NCI-H2171 treated with DMSO at 0.1 percent for 48 hours (cell line): ENCODE measurements at places on chromosomes 16 and 17.

DNA sequence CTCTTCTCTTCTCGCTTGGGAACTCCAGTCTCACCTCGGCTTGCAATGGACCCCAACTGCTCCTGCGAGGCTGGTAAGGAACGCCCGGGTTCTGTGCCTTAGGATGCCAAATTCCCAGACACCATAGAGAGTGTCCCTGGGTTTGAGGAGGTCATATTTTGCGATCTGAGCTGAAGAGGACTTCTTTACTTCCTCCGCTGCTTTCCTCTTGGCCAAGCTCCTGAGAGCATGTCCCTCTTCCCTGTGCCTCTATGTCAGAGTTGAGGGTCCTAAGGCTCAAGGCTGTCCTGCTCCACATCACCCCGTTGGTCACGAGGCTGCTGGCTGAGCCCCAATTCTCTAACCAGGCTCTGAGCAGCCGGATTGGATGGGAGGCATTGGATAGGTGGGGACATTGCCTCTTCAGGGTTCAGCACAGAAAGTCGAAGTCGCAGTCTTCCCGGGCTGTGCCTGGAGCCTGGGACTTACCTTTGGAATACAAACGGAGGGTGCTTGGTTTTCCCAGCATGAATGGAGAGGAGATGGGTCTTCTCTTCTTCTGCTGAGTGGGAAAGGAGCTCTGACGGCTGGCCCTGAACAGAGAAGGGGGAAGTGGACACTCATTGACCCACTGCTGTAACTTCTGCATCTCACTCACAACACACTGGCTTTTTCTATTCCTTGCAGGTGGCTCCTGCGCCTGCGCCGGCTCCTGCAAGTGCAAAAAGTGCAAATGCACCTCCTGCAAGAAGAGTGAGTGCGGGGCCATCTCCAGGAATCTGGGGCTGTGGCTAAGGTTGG, 416 bp downstream of the MT1H start:
- no peak for DNase-seq

DNA sequence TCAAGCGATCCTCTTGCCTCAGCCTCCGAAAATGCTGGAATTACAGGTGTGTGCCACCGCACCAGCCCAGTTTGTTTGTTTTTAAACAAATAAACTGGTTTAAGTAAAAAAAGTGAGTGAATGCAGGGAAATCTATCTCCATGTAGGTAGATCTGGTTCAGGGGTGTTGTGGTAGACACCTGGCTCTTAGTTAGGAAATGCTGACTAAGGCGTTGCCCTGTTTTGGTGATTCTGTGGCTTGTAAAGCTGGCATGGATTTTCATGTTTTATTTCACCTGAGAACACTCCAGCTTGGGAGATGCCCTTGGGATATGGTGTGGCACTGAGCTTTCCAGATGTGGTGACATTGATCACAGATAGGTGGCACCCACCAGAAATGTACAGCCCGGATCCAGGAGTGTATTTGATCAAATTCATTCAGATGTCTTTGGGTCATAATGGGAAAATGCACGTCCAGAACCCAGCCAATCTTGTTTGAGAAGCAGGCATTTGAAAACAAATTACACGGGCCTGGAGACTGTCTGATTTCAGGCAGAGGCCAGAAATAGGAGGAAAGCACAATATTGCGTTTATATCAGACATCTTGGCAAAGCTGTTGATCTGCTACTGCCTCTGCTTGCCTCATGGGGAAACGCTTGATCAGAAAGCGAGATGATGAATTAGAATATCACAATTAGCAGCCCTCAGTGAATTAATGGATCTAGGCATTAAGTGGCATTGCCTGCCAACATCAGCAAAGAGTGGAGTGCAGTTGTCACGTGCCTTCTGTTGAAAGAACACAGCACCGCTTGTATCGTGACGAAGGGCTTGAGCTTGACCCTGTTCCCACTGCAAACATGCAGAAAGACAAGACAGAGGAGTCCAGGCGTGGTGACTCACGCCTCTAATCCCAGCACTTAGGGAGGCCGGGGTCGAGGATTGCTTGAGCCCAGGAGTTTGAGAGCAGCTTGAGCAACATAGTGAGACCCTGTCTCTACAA, 7.3 kb upstream of the IL34 start:
- DNase-seq, result no peak

DNA sequence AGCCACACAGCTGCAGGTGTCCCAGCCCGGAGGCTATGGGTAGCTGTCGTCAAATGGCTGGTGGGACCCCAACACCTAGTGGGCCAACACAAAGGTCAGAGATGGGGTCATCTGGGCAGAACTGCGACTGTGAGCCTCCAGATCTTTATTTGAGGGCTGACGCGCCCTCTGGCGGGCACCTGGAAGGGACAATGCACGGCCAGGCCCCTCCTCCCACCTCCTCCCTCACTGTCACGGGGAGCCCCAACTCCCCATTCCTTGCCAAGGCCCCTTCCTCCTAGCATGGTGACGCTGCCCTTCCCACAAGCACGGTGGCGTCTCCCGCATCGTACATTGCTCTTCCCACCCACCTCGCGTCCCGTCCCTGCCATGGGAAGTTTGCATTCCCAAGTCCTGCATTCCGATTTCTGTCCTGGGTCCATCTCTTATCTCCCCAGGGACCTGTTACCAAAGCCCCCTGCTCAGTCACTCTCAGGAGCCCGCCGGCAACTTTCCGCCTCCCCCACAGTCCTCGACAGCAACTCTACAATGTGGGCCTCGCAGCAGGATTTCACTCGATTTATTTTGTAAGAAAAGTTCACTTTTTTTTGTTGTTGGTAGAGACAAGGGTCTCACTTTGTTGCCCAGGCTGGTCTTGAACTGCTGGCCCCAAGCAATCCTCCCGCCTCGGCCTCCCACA, 1.0 kb downstream of the TLE7 start:
- DNase-seq, result no peak

GRCh38 chr16:48575471-48576050, 34.4 kb downstream of the N4BP1 start:
- no peak for DNase-seq

DNA sequence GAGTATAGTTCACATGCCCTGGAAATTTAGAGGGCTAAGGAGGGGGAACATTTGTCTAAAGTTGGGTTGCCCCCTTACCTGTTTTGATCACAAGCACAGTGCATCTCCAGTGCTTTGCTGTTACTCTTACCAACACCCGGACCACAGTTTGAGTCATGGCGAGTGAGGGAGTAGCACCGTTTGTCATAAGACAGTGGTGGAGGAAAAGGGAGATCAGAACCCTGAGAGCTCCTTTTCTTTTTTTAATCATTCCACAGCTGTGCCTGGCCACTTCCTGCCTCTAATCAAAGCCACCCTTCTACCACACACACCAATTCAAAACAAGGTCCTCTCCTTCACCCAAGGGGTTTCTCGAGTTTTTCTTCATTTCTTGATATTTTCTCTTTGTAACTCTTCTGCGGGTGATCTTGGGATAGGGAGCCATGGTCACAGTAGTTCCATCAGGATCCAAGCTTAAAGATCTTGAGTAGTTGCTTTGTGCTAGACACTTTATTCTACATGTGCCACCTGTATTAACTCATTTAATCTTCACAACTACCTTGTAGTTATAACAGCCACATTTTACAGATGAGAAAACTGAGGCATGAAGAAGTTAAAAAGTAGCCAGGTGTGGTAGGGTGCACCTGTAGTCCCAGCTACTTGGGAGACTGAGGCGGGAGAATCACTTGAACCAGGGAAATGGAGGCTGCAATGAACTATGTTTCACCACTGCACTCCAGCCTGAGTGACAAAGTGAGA, 5.0 kb upstream of the MYL4 start:
- no peak for DNase-seq

- DNase-seq, result no peak
Measured at GRCh38 chr17:214881-215331, 33.5 kb upstream of the DOC2B start.

DNA sequence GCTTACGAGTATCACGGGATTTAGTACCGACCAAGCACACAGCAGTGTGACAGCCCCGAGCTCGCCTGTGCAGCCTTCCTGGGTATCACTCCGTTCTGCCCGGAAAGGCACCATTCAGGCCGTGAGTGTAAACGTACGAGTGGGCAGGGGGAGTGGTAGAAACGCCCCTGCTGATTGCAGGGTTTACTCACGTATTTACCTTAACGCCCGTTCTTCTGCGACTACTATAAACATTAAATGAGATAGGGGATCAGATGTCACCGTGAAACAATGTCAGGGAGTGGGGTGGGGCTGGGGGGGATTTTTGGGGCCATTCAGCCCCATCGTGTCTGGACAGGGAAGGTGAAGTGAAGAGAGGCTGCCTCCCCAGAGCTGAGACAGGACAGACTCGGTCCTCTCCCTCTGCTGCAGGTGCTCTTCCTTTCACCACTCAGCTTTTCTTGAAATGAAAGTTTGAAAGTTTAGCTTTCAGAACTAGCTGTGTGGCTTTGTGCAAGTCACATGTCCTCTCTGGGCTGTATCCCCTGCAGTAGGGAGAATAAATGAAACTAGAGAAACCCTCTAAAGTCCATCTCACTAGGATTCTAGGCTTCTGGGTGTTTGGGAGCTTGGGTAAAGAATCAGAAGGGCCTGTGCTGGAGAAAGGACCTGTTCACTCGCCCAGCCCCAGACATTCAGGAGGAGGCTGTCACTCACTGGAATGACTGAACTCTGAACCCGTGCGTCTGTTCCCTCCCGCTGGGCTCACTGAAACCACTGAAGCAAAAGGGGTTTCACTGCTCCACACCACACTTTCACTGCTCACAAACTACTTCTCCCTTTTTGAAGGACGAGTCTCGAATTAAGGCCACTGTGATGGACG, 66.7 kb downstream of the RPA1 start:
- DNase-seq, result no peak

DNA sequence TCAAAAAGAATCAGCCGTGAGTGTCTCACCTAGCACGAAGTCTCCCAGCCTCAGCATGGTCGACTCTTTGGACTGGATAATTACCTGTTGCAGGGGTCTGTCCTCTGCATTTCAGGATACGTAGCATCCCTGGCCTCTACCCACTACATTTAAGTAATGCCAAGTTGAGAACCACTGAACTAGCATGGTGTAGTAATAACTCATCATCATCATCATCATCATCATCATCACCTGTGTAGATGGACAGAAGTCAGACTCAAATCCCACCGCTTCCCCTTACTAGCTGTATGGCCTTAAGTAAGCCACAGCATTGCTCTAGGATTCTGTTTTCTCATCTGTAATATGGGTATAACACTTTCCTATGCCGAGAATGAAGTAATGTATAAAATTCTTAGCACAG, 373.1 kb upstream of the XYLT1 start:
- DNase-seq, result no peak

- DNase-seq, result no peak
Measured at GRCh38 chr17:1899403-1900000, 69.7 kb downstream of the RPA1 start.

GRCh38 chr16:27230562-27231001, 27.3 kb downstream of the KDM8 start:
- DNase-seq, result no peak

GRCh38 chr16:49586466-49587450, 213.2 kb downstream of the C16orf78 start:
- DNase-seq, result peak; percentile 61

- DNase-seq, result peak; percentile 32
Measured at GRCh38 chr16:9062301-9062700, 29.1 kb upstream of the HAPSTR1 start.

DNA sequence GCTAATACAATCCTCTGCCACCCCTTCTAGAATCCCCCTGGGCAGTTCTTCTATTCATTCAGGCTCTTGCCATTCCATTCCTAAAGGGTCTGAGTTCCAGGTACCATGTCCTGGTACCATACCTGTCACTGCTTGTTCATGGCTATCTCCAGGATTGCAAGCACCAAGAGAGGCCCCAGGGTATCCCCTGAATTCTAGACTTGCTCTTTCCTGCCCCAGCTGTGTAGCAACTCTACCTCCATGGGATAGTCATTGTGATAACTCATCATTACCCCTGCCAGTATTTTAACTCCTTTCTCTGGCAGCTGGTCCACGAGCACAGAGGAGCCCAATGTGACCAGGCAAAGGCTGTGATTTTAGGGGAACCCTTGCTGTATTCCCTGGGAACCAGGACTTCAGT, 143.7 kb upstream of the CDH5 start:
- no peak for DNase-seq

GRCh38 chr17:61475726-61476125, 23.5 kb downstream of the TBX4 start:
- DNase-seq, result no peak

DNA sequence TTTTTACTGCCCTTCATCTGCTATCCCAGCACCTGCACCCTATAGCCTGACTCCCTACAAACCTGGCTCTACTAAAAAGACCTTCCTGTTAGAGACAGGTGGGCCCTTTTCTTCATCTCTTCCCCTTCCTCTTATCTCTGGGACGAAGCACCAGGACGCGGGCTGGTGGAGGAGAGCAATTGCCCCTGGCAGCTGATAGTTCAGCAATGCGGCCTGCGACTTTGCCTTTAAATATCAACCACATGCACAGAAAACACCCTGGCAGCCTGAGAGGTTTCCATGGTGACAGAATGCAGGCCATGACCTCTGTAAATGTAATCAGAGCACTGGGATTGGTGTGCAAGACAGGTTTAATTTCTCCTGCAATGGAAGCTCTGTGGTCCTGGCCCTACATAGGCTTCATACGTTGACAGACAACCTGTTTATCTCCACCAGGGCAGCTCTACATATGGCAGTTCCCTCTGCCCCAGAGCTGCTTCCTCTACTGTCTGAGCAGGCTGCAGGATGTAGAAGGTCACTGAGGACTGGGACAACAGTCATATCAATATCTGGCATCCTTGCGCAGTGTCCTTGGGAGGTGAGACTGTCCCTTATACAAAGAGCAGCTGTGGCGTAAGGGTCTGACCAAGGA, 10.0 kb upstream of the SKAP1 start:
- DNase-seq, result no peak

- no peak for DNase-seq
Measured at GRCh38 chr16:17802571-17802970, 331.8 kb upstream of the XYLT1 start.

DNA sequence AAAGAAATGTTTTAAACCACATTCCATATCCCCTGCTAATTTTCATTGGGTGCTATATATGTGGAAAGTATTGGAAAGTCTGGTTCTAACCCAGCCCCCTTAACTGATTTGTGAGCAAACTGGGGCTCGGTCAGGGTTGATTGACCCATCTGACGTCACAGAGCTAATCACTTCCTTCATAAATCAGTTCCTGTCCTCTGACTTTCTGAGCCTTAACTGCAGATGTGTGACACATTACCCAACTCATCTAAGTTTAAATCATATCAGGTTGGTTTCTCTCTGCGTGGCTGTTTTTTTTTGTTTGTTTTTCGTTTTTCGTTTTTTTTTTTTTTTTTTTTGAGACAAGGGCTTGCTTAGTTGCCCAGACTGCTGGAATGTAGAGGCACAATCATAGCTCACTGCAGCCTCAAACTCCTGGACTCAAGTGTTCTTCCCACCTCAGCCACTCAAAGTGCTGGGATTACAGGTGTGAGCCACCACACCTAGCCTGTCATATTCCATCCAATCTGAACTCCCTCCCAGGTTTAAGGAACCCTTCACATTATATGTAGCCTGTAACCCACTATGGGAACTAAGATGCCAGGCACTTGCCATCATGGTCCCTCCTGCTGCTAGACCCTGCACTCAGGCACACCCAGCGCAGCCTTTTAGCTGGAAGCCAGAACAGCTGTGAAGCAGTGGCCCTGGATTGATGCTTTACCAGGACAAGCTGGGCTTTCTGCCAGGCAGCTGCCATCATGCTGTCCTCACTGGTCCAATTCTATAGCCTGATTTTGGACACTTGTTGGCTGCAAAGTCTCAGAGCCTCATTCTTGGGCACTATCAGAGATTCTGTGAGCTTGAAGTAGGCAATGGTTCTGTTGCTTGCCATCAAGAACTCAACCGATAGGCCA, 6.9 kb upstream of the BPTF start:
- no peak for DNase-seq

GRCh38 chr17:2211661-2212399, 91.8 kb downstream of the SMG6 start:
- no peak for DNase-seq

- DNase-seq, result no peak
Measured at GRCh38 chr17:75681289-75681688, 14.2 kb downstream of the SAP30BP start.
